ENCODE measurements at places on chromosomes 13 and 19.

DNA sequence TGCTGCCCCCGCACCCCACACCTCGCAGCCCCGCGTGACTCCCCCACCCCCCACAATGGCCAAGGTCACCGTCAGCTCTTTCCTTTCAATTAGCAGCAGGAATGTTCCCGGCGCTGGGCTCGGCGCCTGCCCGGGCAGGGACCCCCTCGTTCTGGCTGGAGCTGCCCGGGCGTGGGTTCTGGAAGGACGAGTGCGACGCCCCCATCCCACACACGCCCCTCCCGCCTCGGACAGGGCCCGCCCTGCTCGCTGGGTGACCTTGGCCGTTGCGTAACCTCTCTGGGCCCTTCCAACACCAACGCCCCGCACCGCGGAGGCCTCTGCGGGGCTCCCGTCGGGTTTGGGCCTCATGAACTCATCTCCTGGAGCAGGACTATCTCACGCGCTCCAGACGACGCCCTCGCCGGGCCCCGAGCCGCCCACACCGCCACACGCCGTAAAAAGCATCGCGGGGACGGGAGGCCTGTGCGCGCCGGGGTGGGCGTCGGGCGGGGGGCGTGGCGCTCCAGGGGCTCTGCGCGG is 10.3 kb downstream of the PALM start:
- DNase-seq = peak; percentile 85

GRCh38 chr19:50209131-50209530 is 5.7 kb downstream of the MYH14 start:
- no peak for DNase-seq

- DNase-seq = no peak
Measured at GRCh38 chr19:39631178-39631577, 24.5 kb upstream of the LGALS16 start.

DNA sequence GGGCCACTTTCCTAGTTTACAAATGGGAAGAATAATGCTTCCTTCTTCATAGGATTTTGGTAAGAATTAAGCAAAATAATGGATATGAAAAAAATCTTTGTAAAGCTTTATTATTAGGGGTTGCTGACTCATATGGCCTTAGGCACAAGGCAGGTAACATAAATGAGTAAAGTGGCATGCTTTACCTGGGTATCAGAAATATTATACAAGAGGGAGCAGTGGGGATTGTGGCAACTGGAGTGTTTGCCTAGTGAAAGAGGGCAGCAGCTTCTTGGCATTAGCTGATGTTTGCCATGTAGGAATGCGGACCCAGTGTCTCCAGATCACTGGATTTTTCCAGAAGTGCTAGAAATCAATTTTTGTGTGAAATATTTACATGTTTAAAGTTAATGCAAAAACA is 19.5 kb downstream of the WDFY2 start:
- no peak for DNase-seq

- DNase-seq = no peak
Measured at GRCh38 chr13:100519626-100520025, 69.0 kb downstream of the GGACT start.

GRCh38 chr19:1363599-1363998 is 20.1 kb upstream of the NDUFS7 start:
- DNase-seq = no peak

DNA sequence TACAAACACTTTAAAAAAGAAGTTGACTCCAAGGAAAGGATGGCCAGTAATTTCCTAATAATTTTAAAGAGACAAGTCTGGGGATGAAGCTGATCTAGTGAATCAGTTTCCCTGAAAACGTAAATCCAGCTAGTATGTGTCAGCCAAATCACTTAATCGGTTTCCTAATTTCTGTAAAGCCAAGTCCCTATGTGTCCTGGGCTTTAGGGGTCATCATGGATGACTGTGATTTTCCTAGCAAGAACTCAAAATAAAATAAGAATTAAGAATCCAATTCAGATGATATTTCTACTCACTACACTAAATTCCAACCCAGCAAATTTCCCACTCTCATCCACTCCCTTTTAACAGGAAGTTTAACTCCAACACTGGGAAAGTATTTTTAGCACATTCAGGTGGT is 35.9 kb downstream of the ELF1 start:
- no peak for DNase-seq

- DNase-seq = no peak
Measured at GRCh38 chr13:39498471-39499114, 104.4 kb downstream of the LHFPL6 start.

- peak; percentile 94 for DNase-seq
Measured at GRCh38 chr19:17079710-17080439, 4.3 kb downstream of the MYO9B start.

DNA sequence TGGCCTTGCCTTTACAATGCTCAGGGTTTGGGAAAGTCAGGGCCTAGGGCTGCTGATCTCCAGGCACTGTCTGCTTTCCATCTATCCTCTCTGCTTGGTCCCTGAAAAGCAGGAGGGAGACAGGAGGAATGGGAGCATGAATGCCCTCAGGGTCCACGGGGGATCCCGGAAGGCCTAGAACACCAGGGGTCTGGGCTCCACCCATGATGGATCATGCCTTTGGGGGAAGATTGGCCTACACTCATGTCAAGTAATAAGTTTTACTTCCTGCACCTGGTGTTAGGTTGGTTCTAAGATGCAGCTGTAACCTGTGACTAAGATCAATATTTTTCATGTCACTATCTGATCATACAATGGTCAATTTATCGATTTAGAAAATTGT is 118.3 kb upstream of the GJB6 start:
- no peak for DNase-seq

- DNase-seq = no peak
Measured at GRCh38 chr13:82947191-82947621, 935.1 kb downstream of the SLITRK1 start.

GRCh38 chr13:50319635-50320255 is 304.5 kb downstream of the KCNRG start:
- no peak for DNase-seq

DNA sequence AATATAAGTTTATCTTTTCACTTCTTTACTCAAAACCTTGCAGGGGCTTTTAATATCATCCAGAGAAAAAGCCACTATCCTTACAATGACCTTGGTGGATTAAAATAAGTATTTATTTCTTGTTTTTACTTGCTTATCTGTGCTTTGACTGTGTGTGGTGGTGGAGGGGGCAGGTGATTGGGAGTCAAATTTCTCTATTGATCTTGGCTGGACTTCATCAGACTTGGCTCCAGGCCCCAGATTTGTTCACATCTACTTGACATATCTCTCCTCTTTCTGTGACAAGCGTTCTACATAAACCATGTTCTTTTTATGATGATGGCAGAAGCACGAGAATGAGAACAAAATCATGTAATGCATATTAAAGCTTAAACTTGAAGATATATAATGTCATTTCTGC is 670.8 kb downstream of the PCDH17 start:
- no peak for DNase-seq

- no peak for DNase-seq
Measured at GRCh38 chr19:493391-494170, 2.7 kb upstream of the MADCAM1 start.

DNA sequence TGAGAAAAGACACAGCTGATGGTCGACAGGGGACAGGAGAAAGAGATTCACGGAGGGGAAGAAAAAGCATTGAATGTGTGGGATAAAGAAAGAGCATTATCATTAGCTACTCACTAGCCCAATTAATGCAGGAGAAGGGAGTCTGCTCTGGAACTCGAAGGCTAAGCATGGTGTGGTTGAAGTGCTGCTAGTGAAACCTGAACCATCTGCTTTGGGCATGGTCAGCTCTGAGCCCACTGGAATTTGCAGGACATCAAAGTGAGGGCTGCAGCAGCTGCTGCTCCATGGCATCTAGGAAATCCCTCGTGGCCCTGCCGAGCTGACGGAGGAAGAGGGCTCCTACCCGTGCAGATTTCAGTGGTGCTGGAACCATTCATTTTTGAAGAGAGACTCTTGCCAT is 320.3 kb downstream of the ATP8A2 start:
- DNase-seq = peak; percentile 30

DNA sequence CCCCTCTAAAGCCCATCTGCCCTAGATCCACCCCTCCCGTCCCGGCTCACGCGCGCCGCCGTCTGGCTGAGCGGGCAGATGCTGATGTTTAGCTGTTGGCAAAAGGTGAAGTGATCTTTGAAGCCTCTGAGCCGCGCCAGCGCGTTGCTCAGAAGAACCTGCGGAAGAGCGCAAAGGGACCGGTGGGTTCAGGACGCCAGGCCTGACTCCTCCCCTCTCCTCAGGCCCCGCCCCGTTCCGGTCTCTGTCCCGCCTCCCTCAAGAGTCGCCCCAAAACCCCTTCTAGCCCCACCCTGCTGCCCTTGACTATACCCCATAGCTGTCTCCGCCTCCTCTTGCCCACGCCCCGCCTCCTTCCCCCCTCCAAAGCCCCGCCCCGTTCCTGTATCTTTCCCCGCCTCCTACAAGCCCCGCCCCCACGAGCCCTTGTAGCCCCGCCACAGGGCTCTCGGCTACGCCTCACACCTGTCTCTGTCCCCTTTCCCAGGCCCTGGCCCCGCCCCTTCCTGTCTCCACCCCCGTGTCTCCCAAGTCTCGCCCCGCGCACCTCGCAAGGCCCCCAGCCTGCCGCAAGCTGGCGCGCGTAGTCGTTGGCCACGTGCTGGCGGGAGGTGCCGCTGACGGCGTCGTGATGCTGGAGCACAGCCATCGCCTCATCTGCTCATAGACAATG is 9.5 kb downstream of the MAN2B1 start:
- DNase-seq = no peak

DNA sequence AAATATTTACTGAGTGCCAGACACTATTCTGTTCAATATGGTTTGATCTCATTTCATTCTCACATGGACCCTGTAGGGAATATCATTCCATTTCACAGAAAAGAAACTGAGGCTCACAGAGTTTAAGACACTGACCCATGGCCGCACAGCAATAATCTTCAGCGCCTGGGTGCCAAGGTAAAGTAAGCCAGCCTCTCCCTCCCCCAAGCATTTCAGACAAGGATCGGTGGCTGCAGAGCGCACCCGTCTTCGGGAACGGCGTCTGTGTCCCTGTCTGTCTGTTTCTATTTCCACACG is 4.3 kb upstream of the PDE4A start:
- DNase-seq = no peak

- no peak for DNase-seq
Measured at GRCh38 chr19:11191934-11192333, 5.4 kb downstream of the KANK2 start.

DNA sequence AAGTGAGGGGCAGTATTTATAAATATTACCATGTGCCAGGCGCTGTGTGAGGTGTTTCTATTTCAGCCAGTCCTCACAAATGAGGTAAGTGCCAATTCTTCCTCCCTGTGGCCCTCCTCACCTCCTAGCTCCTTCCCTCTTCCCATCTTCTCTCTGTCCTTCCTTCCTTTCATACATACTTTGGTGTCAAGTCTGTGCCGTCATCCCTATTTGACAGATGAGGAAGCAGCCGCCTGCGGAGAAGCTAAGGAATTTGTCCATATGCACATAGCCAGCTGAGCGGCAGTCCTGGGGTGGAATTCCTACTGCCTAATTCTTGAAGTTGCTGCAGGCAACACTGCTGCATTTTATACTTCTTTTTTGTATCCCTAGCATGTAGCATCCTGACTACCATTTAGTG is 150.8 kb downstream of the B3GLCT start:
- no peak for DNase-seq

DNA sequence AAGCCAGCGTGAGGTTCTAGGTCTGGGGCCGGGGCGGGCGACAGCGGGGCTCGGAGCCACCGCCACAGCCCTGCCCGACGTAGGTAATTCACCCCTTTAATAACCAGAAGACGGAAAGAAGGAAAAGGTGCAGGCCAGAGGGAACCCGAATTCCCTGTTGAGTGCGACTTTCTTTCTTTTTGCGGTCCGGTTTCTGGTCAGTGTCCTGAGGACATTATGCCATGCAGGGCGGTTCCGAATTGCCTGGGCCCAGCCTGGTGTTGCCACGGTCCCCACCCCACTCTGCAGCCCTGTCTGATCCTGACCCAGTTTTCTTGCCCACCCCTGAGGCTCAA is 18.4 kb upstream of the TFDP1 start:
- no peak for DNase-seq

- peak; percentile 29 for DNase-seq
Measured at GRCh38 chr13:45194081-45194939, 6.5 kb downstream of the KCTD4 start.

DNA sequence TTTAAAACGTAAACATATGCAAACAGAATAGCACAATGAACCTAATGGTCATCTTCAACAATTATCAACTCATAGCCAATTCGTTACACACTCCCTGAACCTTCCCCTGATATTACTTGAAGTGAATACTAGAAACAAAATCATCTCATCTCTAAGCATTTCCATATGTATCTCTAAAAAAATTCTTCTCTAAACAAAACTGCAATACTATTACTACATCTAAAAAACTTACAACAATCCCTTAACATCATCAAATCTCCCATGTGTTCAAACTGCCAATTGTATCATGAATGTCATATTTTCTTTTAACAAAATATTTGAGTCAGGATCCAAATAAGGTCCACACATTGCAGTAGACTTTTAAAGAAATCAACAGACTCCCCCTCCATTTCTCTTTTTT is 61.4 kb downstream of the FRY start:
- no peak for DNase-seq

GRCh38 chr13:113947311-113948033 is 26.4 kb downstream of the C13orf46 start:
- DNase-seq = no peak

DNA sequence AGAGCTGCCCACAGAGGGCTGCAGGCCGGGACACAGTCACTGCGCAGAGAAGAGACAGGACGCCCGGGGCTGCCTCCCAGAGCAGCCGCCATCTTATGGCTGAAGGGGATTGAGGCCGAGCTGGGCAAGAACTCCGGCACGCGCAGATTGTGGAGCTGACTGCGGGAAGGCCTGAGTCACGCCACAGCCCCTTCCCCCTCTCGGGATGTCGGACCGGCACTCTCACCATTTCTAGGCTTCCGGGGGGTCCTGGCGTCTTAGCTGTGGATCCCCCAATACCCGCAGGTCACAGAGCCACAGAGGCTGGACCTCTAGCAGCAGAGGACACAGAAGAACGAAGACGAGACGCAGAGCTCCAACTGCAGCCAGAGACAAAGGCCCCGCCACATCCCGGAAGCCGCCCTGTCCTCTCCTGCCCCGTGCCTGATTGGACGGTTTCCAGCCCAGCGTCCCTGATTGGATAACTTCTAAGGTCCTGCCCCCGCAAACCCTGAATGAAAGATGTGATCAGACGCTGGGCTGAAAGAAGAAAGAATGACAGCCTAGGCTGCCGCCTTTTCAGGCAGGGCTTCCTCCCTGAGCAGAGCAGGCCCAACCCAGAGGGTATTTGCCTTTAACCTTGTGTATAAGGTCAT is at the start of gene ZNF43:
Gene ZNF43, minus strand, starts transcription at position 373 of the 635 bp plus-strand sequence. Its CDS starts 144 bp downstream, at position 229.
- peak; percentile 98 for DNase-seq

GRCh38 chr19:17325881-17326594 is 8.6 kb downstream of the ANO8 start:
- DNase-seq = no peak

- DNase-seq = no peak
Measured at GRCh38 chr13:63389756-63390155, 1974.1 kb upstream of the PCDH20 start.

- DNase-seq = peak; percentile 46
Measured at GRCh38 chr13:40438999-40439797, 227.2 kb downstream of the FOXO1 start.
